Activated naive CD8-positive, alpha-beta T cell treated with anti-CD3 and anti-CD28 coated beads, Interleukin-2, amount 50 U/mL, for 24 hours (primary cell): ENCODE measurements at places on chromosomes 1 and 21.

DNA sequence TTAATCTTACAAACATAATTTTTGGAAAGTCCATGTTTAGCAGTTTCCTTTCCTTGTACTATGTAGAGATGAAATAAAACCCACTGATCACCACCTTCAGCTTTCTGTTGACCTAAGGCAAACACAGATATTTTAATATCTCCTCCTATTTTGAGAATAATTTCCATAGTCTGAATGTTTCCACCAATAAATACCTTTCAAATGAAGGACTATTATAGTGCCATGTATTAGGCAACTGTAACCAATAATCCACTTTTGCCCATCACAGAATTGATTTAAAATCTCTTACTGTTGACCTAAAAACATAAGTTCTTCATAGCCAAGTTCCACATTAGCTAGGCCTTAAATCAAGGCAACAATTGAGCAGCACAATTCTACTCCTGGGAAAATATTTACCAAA is 1.8 kb downstream of the CDC42BPA start:
- DNase-seq = no peak

DNA sequence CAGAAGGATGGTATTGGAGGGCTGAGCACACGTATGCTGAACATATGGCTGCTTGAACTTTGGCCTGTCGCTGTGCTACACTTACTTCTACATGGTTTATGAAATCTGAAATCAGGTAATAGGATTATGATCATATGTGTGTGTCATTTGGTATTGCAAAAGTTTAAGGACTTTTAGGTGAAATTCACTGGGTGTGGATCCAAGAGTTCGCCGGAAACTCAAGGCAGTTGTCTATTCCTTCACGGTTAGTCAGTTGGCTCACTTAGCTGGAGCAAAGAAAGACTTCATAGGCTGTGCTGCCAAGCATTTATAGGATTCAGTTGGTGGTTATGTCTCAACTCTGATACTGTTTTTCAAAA is 927 bp downstream of the UAP1 start:
- no peak for DNase-seq

DNA sequence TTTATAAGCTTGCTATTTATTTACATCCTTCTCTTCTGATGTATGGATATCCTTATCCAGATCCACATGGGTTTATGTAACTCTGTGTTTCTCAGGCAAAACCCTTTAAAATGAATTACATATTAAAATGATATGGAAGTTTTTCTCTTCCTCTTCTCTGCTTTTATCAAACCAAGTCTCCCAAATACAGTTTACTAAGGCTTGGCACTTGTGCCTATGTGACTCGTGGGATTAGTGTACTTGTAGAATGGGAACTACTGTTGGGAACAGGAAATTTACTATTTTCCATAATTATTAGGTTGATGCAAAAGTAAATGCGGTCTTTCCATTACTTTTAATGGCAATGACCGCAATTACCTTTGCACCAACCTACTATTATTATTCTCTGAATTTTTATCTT is 14.8 kb downstream of the SIM2 start:
- no peak for DNase-seq

- no peak for DNase-seq
Observed at GRCh38 chr1:174469687-174470086, 21.9 kb downstream of the GPR52 start.

- no peak for DNase-seq
Observed at GRCh38 chr1:214216779-214217178, 64.2 kb upstream of the SMYD2 start.
